Heart right ventricle (tissue), 16 donors: ENCODE measurements at places on chromosomes 3 and 15. TPM values are rescaled to one million over a fixed set of nuclear protein-coding genes. Genes with fewer than 3 reads are reported as not detected.

- peak; percentile 29 for DNase-seq
Measured at GRCh38 chr15:81410318-81410753, 36.3 kb upstream of the TMC3 start.

- DNase-seq = no peak
Measured at GRCh38 chr3:49867871-49868321, 1.8 kb downstream of the CAMKV start.

The GHSR gene
- not detected for total RNA-seq

DNA sequence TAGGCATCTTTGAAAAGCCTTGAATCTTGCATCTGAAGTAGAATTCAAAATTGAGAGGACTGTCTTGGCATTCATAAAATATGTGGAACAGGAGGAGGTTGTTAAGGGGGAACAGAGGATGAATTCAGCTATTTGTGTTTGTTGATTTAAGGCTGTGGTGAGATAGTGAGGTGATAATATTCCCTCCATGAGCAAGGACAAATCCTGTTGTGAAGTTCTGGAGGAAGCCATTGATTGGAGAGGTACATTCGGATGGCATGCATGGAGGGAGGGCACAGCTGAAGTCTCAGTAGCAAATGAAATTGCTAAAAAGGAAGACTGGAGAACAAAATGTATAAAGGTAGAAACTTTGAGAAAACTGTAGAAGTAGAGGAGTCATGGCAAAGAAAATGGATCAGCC lies 443.8 kb downstream of the NLGN1 start:
- DNase-seq = no peak

DNA sequence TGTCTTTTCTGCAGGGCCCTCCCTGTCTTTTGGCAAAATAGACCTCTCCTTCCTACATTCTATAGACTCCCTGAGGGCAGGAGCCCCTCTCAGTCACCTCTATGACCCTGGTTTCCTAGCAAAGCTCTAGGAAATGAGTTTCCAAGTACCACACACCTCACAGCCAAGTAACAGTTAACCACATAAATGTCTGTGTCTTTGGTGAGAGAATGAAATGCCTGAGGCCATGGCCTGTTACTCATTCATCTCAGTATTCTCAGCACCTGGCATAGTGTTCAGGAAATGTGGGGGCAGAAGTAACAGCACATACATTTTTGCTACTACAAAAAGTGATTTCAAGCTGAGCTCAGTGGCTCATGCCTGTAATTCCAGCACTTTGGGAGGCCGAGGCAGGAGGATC lies 21.0 kb downstream of the RFT1 start:
- no peak for DNase-seq
